COR-L47 (cell line): ENCODE measurements at places on chromosomes 5 and 9.

DNA sequence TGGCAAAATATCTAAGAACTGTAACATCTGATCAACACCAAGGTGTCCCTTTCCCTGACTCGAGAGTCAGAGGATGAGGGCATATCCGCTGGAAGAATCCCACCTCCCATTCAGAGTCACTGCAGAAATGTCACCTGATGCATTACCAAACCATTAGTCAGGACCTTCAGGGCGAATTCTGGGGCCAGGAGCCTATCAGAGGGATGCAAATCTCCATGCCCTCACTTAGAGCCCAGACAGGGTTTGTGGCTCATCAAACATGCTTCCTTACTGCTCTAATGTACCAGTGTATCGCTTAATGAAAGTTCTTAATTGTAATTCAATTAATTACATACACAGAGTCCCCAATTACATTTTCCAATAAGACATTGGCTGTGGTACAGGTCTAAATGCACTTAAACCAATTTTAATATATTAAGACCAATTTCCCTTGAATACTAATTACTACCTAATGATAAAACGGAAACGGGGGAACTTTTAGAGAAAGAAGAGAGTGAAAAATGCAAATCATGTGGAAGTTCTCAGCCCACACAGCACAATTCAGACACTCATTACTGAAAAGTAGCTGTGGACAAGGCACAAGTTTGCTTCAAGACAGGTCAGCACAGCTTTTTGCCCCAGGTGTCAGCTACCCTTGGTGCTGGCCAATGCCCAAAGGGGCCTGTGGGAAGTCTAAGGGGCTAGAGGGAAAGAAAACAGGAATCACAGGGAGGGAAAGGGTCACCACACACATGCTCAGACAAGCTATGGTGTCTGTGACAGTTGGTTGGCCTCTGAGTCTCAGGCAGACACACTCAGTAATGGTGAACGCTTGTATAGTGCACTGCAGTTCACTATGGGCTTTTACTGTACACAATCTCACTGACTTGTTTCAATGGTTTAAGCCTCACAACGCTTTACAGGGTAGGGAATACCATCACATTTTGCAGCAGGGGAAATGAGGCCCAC, 211.6 kb downstream of the MAPKAP1 start:
- DNase-seq, result no peak

- no peak for DNase-seq
Measured at GRCh38 chr5:158843305-158843704, 256.4 kb downstream of the EBF1 start.

DNA sequence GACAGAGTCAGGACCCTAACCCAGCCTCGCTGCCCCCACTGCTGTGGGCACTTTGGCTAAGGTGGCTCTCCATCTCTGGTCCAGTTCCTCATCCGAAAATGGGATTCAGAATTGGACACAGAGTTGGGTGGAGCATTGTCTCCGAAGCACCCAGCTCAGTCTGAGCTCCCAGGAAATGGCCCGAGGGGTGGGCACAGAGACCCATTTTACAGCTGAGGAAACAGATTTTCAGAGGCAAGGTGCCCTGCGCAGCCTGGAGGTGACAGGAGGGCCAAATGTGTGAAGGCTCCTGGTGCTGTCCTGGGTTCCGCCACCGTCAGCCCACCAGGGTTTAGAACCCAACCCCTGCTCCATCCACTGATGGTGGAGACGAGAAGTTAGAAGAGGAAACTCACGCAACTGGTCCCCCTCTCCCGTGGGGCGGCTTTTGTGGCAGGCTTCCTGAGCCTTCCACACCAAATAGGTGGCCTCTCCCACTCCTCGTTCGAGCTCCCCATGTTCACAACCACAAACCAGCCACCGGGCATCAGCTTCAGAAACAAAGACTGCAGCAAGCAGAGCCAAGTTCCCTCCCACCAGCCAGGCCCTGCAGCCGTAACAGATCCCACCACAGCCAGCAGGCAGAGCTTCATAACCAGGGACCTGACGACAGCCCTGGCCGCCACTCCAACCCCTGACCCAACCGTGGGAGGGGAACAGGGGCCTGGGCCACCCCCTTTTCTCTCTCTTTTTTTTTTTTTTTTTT, 90.9 kb upstream of the LMX1B start:
- no peak for DNase-seq

DNA sequence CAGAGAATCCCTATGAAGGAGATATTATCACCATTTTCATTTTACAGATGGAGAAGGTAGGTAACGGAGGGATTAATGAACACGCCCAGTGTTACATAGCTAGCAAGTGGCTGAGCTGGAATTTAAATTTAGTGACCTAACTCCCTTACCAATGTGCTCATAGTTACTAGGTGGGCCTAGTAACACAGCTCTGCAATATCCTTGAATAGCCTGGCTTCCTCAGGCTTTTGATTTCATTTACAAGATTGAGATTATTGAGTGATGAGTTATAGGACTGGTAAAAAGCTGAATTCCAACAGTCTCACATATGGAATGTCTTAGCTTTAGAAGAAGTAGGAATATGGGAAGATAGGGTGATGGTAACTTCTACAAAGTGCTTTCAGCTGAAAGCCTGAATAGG, 336.3 kb upstream of the KIF2A start:
- no peak for DNase-seq

DNA sequence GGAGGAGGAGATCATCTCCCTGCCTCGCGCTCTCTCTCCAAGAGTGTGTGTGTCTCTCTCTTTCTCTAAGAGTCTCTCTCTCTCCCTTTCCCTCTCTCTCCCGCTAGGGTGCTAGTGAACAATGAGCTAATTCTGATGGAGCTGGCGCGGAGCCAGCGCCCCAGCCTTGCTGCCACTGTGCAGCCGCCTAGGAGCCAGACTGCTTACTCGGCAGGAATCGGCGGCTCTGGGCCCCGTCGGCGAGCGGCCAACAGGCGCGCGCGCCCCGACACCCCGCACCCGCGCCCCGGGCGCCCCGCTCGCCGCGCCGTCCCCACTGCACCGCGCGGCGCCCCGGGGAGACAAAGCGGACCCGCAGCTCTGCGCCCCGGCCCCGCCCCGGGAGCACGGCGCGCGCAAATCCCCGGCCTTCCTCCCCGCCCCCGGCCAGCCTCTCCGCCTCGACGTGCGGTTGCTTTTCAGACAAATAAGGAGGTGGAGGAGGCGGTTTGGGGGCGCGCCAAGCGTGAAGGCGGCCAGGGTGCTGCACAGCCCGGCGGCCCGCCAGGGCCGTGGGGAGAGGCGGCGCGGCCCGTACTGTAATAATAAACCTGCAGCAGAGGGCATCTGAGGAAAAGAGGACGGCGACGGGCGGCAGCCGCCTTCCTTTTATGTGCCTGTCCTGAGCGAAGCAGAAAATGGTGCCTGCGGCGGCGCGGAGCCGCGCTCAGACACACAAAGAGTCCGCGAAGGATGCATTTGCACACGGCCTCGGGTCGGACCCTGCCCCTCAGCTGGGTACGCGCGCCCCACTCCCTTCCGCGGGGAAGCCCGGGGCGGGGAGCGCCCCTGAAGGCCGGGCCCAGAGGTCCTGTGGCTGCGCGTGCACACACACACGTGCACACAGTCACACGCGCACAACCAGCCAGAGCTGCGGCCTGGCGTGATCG, 625 bp upstream of the NREP start:
- DNase-seq, result peak; percentile 96

DNA sequence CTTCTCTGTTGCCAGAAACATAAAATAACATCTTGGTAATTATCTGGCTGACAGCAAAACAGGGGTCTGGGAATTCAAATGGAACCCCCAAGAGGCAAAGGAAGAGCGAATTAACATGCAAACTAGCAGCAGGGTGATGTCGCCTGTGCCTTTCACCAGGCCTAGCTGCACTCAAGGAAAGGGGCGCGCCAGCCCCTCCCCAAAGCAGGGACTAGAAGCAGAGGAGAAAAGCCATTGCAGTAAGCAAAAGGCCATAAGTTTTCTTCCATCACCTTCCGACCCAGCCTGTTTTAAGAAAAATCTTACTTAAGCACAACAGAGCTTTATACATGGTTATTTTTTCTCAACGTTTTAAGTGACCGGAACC, 539 bp downstream of the POC5 start:
- no peak for DNase-seq

DNA sequence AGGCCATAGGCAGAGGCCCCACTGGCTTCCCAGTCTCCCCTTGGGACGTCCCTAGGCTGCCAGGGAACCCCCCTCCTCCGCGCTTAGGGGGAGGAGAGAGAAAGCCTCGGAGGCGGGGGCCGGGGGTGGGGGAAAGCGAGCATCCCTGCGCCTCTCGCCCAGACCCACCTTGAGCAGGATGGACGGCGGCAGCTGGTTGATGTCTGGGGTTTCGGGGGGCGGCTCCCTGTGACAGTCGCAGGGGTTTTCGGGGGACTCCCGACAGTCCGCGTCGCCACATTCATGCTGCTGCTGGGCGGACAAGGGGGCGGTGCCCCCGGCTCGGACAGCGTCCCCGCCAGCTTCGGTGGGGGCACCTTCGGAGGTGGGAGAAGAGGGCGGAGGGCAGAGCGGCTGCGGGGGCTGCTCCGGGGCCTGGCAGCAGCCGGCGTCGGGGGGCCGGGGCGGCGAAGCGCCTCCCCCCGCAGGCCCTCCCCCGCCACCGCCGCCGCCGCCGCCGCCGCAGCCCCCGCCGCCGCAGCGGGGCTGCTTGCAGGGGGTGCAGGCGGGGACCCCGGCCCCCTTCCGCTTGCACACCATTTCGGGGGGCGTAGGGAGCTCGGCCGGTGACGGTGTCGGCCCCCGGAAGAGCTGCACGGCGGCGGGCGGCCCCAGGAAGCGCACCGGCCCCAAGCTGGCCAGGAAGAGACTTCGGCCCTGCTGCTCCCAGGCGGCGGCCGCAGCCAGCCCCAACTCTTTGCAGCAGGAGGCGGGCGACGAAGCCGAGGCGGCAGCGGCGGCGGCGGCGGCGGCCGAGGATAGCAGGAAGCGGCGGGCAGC, 1.2 kb downstream of the FBXL17 start:
- no peak for DNase-seq

DNA sequence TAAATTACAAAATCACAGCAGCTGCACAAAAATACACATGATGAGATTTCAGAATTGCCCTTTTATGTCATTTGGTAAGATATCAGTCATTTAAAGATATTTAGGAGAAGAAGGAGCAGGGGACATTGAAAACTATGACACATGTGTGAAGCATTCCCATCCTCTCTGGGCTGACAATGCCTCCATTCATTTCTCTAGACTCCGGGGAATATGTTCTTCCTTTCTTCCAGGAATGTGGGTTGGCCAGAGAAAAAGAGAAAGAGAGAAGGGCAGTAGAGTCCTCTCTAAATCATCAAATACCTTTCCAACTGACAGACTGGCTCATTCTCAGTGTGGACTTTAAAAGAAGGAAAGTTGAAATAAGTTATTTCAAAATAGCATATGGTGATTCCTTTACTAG, 205.6 kb upstream of the ADAMTSL1 start:
- DNase-seq, result no peak

GRCh38 chr9:107669422-107669821, 179.9 kb upstream of the KLF4 start:
- no peak for DNase-seq

GRCh38 chr9:36584620-36585460, 12.1 kb downstream of the MELK start:
- no peak for DNase-seq

- DNase-seq, result no peak
Measured at GRCh38 chr9:115115924-115116323, 2.0 kb downstream of the TNC start.

- no peak for DNase-seq
Measured at GRCh38 chr5:129496421-129496820, 36.3 kb downstream of the ADAMTS19 start.

- no peak for DNase-seq
Measured at GRCh38 chr5:35488055-35488454, 129.6 kb upstream of the SPEF2 start.

GRCh38 chr5:155285706-155286105, 272.2 kb downstream of the KIF4B start:
- DNase-seq, result peak; percentile 31

- DNase-seq, result peak; percentile 38
Measured at GRCh38 chr9:137221506-137222111, 431 bp downstream of the RNF208 start.

DNA sequence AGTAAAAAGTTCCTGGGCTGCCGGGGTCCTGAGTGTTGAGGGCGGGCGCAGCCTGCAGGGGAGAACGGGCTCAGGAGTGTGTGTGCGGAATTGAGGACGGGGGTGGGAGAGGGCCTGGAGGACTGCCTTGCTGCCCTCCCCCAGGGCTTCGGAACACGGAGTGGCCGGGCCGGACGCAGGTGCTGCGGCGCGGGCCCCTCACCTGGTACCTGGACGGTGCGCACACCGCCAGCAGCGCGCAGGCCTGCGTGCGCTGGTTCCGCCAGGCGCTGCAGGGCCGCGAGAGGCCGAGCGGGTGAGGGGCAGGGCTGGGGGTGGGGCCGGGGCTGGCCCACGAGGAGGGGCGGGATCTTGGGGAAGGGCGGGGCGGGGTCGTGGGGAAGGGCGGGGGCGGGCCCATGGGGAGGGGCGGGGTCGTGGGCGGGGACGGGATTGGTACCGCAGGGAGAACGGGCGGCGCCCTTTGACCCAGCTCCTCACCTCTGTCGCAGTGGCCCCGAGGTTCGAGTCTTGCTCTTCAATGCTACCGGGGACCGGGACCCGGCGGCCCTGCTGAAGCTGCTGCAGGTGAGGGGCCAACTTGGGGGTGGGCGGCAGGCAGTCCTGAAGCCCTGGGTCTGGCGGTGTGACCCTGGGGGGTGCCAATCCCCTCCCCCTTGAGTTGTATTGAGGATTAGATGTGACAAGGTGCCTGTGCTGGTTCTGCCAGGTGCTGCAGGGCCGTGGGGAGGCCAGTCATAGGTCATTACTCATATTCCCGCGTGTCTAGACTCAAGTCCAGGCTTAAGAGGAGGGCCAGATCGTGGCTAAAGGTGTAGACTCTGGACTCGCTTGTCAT, 7.1 kb downstream of the FPGS start:
- no peak for DNase-seq

DNA sequence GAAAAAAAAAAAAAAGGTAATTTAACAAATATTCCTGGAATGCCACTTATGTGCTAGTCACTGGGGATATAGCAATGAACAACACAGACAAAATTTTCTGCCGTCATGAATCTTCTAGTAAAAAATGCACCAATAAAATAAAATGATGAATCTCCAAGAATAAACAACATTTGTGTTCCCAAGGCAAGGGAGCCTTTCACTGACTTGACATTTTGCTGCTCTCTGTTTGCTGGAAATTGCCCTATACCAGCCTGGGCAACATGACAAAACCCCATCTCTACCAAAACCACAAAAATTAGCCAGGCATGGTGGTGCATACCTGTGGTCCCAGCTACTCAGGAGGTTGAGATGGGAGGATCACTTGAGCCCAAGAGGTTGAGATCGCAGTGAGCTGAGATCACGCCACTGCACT, 64.5 kb upstream of the ERBIN start:
- no peak for DNase-seq

DNA sequence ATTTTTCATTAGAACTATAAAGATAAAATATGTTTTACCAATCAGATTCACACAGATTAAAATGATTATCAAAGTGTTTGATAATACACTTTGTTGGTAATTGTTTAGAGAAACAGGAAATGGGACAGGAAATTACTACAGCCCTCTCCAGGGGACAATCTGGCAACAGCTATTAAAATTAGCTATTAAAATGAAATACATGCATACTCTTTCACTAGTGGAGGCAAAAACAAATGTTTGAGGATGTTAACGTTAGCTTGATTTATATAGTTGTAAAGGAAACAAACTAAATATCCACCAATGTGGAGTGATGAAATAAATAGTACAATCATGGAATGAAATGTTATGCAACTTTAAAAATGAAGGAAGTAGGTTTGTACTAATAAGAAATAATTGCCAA, 53.7 kb downstream of the TARS1 start:
- no peak for DNase-seq
